ENCODE measurements at places on chromosomes 2 and 18.

GRCh38 chr18:11809895-11810294, 41.3 kb upstream of the CHMP1B start:
- DNase-seq, result no peak

GRCh38 chr2:182144776-182145165, 159.1 kb downstream of the PPP1R1C start:
- DNase-seq, result no peak

DNA sequence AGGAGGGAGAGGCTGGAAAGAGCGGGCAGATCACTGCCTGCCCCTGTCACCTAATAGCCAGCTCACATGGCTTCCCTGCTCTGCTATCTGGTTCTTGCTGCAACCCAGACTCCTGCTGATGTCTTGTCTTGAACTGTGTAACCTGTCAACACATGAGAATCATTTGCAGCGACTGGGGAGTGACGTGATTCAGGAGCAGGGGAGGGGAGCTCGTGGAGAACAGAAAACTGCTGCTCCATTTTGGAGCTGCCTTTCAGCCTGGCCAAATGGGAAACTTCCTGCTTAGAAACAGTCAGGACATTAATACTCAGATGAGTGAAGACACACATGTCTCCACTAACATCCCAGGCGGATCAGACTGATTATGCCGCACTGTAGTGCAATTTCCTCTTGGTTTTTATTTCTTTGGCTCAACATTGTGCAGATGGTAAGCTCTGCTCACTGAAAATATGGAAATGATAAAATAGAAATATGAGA, 38.1 kb downstream of the RPL37A start:
- no peak for DNase-seq

GRCh38 chr2:189265696-189266320, 86.2 kb upstream of the COL5A2 start:
- DNase-seq, result no peak

DNA sequence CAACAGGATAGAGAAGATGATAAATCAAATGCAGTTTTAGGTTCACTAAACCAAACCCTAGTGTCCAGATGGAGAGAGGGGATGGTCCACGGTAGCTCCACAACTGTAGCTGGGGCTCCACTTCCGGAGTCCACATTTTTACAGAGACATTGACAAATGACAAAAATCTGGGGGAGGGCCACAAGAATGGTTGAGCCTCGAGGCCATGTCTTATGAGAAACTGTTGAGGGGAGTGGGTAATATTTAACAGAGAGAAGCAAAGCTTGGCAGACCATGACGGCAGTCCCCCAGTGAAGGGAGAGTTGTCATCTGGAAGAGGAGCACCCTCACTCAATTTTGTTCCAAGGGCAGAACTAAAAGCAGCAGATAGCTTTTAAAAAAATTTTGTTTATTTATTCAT, 17.6 kb upstream of the EPHA4 start:
- no peak for DNase-seq

GRCh38 chr18:71707985-71708500, 836.1 kb downstream of the CBLN2 start:
- DNase-seq, result no peak

GRCh38 chr2:150681120-150681804, 193.8 kb upstream of the RND3 start:
- DNase-seq, result no peak

DNA sequence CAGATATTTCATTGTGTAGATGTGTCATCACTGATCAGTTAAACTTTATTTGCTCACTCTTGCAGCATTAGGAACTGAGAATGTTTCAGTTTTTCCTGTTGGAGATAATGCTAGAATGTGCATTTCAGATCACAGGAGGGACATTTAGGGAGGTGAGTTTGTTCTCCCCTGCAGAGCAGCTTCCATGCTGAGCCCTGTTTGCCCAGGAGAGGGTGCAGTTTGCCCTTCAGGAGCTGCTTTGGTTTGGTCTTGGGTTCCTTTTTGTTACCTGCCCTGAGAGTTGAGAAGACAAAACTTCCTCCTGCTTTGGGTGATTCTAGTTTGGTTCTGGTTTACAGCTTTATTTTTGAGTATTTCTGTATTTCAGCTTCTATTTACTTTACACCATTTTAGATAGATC, 49.9 kb downstream of the DGKD start:
- no peak for DNase-seq

DNA sequence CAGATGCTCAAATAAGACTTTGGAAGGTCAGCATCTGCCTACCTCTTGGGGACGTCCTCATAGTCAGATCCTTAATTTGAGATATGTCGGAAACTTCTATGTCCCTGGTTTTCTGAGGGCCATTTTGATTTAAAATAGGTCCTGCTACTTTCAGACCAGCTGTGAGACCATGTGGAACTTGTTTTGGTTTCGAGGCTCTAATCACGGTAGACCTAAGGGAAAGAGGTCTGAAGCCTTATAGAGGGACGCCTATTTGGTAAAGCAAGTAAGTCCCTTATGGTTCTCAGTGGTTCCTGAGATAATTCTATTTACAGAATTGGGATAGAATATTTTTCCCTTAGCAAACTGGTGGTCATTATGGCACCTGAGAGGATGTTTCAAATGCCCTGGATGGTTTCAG, 75.1 kb downstream of the RFTN2 start:
- no peak for DNase-seq

DNA sequence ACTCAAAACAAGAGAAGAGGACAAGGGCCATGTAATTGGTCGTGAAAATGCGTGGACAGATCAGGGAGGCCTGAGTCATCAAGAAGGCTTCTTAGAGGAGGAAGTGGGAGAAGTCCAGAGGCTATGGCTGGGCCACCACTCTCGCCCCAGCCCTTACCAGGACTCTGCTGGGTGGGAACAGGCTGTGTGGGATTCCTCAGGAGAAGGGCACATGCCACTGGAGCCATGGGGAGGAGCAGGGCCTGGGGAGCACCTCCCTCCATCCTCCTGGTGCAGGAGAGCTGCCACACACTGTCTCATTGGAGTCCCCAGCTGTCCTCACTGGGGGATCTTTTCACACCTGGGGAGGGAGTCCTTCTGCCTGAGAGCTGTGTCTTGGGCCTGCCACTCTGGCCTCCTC, 9.4 kb upstream of the RALB start:
- no peak for DNase-seq

DNA sequence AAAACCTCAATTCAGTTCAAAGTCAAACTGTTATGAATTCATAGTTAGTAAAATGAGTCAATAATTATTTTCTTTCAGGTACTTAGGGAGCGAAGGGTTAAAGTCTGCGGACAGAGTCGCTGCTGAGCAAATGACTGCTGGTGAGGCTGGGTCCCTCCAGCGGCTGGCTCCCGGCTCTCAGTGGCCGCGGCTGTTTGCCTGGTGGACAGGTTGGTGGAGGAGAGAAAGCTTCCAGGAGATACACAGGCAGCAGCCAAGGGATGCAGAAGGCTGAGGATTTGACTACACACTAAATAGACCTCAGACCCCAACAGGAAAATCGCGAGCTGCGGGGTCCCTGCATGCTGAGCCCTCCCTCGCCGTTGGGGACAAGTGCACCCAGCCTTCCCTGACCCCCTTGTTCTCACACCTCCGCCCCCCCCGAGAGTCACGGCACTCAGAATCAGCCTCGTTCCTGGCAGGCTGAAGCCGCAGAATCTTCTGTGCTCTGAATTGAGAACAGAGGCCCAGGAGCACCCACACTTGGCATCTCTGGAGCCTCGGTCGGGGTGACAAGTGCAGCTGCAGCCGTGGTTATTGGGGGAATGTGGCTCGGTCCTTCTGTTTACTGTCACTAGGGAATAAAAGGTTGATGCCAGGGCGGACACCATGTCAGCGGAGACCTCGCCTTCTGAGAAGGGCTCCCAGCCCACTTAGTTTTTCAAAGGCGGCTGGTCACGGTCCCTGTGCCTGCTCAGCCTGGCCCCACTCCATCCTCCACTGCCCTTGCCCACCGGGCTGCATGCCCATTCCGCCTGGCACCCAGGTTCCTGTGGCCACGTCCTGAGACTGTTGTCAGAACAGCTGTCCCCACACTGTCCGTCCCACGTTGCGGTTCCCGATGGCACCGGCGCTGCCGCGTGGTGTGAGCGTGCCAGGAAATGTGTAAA, 74.0 kb downstream of the SLC66A2 start:
- no peak for DNase-seq

- DNase-seq, result no peak
Measured at GRCh38 chr2:144730711-144731110, 210.8 kb upstream of the ZEB2 start.

GRCh38 chr2:106566050-106566449, 78.9 kb downstream of the CD8B2 start:
- no peak for DNase-seq

GRCh38 chr2:162430323-162430722, 86.4 kb downstream of the GCA start:
- DNase-seq, result no peak

GRCh38 chr2:71730785-71731383, 277.5 kb downstream of the DYSF start:
- DNase-seq, result no peak

- no peak for DNase-seq
Measured at GRCh38 chr2:187549951-187550555, 4.2 kb downstream of the TFPI start.

- no peak for DNase-seq
Measured at GRCh38 chr2:25684577-25685473, 11.4 kb upstream of the DTNB start.

DNA sequence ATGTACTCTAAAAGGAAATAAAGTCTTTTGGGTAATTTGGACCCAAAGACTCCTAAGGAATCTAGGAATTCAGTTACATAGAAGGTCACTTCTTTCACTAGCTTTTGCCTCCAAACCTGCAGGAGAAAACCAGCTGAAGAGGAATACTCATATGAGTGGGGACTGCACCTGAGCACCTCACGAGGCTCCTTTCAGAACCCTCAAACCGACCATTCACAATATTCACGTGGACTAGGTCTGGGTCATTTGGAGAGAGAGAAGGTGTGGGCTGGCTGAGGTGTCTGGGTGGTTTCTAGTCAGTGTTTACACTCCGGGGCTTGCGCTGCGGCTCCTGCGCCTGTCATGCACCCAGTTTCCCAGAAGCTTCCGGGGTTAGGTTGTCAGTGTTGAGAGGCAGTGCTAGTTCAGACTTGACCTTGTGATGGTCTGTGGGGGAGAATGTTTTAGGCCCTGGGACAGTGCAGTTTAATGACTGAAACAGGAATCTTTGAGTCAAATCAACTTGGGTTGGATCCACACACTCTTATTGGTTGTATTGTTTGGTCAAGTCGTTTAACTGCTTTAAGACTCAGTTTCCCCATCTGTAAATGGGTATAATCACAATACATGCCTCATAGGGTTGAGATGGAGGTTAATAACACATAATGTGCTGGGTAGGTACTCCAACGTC, 78.4 kb downstream of the LIMS1 start:
- DNase-seq, result peak; percentile 4

- DNase-seq, result no peak
Measured at GRCh38 chr2:150569761-150570160, 82.3 kb upstream of the RND3 start.

GRCh38 chr2:218755567-218756404, 26.2 kb upstream of the CYP27A1 start:
- no peak for DNase-seq

GRCh38 chr2:159895258-159896065, 97.5 kb upstream of the CD302 start:
- DNase-seq, result no peak

DNA sequence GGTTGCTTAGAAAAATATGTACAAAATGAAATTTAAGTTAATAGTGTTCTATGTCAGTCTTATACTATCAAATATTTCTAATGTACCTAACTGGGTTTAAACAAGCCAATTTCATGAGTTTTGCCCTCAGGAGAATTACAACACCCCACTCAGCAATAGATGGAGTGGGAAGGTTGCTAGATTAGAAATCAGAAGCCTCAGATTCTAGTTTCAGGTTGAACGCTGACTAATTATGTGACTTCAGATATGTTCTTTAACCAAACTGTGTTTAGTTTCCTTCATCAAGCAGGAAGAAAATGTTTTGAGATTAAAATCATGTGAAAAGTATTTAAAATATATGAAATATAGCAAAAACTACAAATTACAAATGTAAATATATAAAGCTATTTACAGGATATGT, 133.8 kb upstream of the KCNH7 start:
- DNase-seq, result no peak

- DNase-seq, result no peak
Measured at GRCh38 chr2:76998152-76998551, 524.0 kb downstream of the LRRTM4 start.

DNA sequence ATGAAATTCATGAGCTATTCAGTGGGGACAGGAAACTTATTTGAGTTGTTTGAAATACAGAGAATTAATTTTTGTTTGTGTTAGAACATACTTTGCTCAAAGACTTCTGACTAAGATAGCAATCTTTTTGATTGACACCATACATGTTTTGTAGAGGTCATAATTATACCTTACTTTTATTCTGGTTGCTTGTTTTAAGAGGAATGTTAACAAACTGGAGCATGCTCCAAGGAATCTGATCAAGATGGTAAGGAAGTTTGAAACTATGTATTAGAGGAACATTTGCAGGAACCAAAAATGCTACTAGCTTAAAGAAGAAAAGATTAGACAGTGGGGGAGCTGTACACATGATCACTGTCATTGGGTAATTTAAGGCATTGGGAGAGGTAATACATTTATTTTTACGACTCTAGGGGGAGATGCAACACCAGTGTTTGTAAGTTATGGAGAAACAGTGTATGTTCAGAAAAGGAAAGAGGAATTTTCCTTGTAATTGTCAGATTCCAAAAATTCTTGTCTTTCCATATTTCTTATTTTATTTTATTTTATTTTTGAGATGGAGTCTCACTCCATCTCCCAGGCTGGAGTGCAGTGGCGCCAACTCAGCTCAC, 8.0 kb downstream of the AGFG1 start:
- DNase-seq, result no peak

Data from stimulated activated CD8-positive, alpha-beta memory T cell treated with anti-CD3 and anti-CD28 coated beads, Interleukin-7, amount 100 ng/mL, for 1 hour (primary cell).